Mesendoderm (in vitro differentiated cells): ENCODE measurements at places on chromosomes 11 and 22.
A peak's percentile ranks its signal among the peaks of the same experiment; 100 is the strongest.

GRCh38 chr11:11137339-11137738 is 215.7 kb downstream of the CSNK2A3 start:
- no peak for DNase-seq

DNA sequence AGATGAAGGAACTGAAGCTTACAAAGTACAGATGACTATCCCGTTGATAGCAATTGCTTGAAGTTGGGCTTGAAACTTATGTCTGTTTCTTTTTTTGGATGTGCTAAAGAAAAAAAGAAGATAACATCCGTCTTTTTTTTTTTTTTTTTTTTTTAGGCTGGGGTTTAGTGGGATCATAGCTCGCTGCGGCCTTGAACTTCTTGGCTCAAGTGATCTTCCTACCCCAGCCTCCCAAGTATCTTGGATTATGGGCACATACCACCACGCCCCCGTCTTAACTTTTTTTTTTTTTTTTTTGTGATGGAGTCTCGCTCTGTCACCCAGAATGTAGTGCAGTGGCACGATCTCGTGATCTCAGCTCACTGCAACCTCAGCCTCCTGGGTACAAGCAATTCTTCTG is 40.8 kb upstream of the SCN3B start:
- DNase-seq, result no peak

- no peak for DNase-seq
These were observed 16.1 kb downstream of the MICAL2 start for GRCh38 chr11:12126344-12127019.

DNA sequence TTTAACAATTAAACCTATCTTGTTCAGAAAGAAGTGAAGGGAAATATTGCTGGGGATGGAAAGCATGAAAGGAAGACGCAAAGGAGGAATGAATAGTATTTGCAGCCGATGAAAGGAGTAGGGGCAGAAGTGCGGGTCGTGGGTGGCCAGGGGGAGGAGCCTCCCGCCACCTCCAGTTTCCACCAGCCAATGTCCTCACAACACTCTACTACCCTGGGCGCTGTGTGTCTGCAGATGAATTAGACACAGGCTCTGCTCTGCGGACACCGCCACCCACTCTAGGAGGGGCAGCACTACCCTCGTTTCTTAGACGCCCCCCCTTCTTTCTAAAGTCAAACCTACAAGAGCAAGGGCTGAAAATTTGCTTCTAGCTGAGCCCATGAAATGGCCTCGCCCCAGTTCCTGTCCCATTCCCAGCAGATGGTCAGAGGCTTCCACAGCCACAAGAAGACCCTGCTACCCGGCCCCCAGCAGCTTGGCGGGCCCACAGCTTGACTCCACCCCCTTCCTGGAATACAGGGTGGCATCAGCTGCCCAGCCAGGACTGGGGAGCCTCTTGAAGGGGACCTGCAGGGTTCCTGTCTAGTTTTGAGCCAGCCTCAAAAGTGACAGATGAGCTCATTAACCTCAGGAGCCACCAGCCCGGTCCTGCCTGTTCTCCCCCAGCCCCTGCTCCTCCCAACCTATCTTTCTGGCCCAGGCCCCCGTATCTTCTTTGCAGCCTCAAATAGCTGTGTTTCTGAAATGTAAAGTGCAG is 268.1 kb downstream of the BUD13 start:
- no peak for DNase-seq

- DNase-seq, result peak; percentile 78
These were observed 18.4 kb upstream of the TLCD5 start for GRCh38 chr11:120306519-120307242.

GRCh38 chr22:28899199-28899853 is 16.0 kb downstream of the ZNRF3 start:
- no peak for DNase-seq

GRCh38 chr11:104570078-104570701 is 328.1 kb downstream of the CASP12 start:
- no peak for DNase-seq

DNA sequence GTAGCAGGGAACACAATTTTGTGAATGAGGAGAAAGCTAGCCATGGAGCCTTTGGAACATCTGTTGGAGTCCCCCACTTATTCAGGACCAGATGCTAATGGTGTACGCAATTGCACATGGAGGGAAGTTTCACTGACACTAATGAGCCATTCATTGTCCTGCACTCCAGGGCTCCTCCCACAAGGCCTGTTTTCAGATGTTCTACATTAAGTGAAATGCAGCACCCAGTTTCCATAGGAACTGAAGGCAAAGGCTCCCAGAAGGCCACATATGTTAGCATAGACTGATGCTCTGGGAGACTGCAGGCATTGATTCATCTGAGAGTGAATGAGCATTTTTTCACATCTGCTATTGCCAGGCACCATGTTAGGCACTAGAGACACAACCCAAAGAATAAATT is 399.5 kb downstream of the ETS1 start:
- DNase-seq, result no peak

- DNase-seq, result no peak
These were observed 9.7 kb downstream of the MRGPRF start for GRCh38 chr11:69003301-69003865.

- DNase-seq, result peak; percentile 44
These were observed at the start of gene BMAL1 for GRCh38 chr11:13277768-13278608. BMAL1 (plus strand) TSS chr11:13277790; CDS start chr11:13354309, 76,519 bp downstream.

GRCh38 chr22:37630839-37631435 is 8.5 kb upstream of the SH3BP1 start:
- DNase-seq, result no peak

GRCh38 chr11:68099474-68100405 is 21.4 kb downstream of the CHKA start:
- peak; percentile 70 for DNase-seq

GRCh38 chr11:7686761-7687160 is 13.5 kb upstream of the CYB5R2 start:
- DNase-seq, result no peak

DNA sequence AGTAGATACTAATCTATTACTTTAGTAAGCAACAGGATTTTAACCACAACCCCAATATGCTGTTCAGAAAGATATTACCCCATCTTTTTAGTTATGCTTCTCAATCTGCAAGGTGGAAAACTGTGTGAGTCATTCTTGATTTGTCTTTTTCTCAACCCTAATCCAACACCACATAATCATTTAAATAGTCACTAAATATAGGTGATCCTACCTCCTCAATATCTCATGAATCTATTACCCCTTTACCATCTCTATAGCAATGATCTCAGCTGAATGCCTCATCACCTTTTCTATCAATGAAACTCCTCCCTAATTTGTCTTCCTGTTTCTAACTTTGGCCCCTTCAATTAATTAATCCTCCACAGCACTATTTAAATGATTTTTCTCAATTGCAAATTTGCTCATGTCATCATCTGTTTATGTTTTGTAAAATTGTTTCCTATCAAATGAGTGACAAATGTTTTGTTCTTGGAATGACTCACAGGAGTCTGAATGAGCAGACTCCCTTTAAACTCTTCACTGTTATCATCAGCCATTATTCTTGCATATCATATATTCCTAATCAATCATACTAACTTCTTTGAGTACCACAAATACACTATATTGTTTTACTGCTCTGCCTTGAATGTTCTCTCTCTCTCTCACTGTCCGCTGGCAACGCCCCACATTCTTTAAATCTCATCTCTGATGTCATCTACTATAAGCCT is 26.1 kb downstream of the SNX19 start:
- DNase-seq, result no peak

DNA sequence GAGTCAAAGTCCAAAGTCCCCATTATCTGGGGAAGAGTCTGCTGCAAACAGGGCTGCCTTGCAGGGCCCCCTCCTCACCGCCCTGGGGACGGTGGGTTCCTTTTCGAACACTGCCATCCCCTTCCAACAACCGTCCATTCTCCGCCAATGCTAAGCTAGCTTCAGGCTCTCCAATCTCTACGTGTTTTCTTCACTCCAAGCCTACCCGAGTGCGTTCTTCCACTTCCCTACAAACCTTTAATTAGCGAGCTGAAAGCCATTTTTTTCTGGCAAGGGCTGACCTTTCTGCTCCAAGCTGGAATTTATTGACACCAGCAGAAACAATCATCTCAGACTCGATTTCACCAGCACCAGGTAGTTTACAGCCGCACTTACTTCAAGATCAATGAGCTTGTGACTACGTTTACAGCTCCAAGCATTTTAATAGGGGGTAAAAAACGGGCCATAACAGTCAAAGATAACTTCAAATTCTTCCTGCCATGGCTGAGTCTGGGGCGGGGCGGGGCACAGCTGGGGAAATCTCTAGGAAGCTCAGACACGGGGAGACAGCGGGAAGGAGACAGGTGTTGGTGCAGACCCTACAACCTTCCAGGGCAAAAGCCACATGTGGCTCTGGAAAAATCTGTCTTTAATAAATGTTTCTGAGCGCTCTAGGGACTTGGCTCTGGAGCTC is 82.2 kb downstream of the PHF21B start:
- no peak for DNase-seq

- DNase-seq, result no peak
These were observed 95.6 kb downstream of the CD44 start for GRCh38 chr11:35234460-35235156.

DNA sequence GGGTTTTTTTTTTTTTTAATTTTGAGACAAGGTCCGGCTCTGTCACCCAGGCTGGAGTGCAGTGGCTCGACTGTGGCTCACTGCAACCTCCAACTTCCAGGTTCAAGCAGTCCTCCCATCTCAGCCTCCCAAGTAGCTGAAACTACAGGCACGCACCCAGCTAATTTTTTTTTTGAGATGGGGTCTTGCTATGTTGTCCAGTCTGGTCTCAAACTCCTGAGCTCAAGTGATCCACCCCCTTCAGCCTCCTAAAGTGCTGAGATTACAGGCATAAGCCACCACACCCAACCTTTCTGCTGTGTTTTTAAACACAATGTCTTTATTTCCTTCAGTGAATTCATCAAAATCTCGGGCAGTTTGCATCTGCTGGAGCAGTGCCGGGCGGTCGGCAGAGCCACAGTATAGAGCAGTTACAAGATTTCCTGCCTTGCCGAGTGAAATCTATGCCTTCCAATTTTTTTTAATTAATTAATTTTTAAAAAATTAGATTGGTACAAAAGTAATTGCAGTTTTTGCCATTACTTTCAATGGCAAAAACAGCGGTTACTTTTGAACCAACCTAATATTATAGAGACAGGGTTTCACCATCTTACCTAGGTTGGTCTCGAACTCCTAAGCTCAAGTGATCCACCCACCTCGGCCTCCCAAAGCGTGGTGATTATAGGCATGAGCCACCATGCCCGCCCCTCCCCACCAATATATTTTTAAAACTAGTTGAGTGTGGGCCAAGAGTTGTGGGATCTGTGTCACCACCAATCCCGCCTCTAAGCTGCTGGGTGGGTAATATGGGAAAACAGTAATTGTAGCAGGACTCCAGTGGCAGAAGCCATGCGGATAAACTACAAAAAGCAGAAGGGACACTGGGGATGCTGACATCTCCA is 2.7 kb upstream of the ACY3 start:
- DNase-seq, result no peak

DNA sequence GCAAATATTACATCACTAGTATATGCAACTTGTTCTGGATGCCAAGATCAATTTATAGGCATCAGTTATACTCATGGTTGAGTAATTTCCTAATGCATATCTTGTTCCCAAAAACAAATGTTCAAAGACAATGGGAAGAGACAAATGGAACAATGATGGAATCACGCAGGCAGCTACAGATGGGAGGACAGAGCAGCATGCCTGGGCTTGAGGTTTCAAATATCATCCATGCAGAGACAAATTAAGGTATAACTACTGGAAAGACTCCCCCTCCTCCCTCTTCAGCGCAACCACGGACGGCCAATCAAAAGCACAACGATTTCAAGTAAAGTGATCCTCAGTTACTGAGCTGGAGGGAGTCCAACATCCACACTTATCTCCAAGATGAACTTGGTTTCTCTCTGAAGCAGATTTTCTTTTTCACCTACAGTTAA is 106.8 kb downstream of the CCDC83 start:
- no peak for DNase-seq

DNA sequence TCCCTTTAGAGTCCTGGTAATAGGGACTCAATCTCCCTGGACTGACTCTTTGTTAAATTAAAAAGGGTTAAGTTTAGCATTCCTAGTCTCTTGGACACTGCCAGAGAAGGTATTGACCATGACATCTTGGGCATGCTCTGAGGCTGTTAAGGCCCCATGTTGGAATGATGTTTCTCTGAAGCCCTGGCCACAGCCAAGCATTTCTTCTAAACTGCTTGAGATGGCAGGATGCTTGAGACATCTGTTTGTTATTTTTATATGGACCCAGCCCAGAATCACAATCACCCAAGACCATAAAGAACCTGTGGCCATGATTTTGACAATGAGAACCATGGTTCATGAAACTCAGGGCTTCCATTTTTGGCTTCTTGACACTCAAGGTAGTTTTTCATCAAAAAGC is 5.5 kb upstream of the ANKK1 start:
- no peak for DNase-seq

- DNase-seq, result peak; percentile 81
These were observed 33.4 kb upstream of the PTPRJ start for GRCh38 chr11:47946682-47947559.

- no peak for DNase-seq
These were observed 104.6 kb downstream of the ATG16L2 start for GRCh38 chr11:72918851-72919250.

DNA sequence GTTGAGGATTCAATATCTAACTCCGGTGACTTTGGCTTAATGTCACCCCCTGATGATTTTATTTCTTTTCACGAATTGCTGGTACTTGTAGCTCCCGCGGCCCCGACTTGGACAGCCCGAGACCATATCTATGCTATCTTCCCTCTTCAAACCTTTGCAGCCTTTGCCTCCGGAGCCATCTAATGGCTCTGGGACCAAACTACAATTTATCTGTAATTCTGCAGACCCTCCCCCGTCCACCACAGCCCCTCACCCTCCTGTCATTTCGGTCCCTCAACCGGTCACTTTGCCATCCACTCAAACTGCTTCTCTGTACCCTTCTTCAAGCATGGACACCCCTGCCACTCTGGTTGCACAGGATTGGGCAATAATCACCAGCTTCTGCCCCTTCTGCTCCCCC is 25.7 kb upstream of the ALDH3B2 start:
- DNase-seq, result no peak

- no peak for DNase-seq
These were observed 1.6 kb upstream of the SGSM3 start for GRCh38 chr22:40368836-40369235.

- no peak for DNase-seq
These were observed 241.3 kb upstream of the NCAM1 start for GRCh38 chr11:112719736-112720525.

GRCh38 chr22:48055827-48056226 is 1293.4 kb downstream of the TBC1D22A start:
- no peak for DNase-seq

DNA sequence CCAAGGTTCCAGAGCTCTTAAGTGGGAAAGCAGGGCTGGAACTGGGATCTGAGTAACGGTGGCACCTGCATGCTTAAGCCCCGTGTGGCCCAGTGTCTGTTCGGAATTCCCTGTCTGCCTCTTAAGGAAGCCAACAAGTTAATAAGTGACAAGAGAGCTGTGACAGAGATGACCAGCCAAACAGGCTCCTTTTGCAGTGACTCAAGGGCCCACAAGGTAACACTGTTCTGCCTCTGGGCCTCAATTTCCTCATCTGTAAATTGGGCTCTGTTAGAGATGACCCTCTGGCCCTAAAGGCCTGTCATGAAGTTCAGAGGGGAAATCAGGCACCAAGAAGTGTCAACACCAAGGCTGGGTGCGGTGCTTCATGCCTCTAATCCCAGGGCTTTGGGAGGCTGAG is 18.6 kb downstream of the USH1C start:
- no peak for DNase-seq
